ENCODE measurements at places on chromosomes 5 and 9. TPM values are rescaled to one million over a fixed set of nuclear protein-coding genes. Genes with fewer than 3 reads are reported as not detected.

Gene SELENOP
- 509 TPM for total RNA-seq

- no peak for DNase-seq
Measured at GRCh38 chr5:158538506-158539074, 561.1 kb downstream of the EBF1 start.

Gene NIPSNAP3A
- 26.6 TPM for total RNA-seq

DNA sequence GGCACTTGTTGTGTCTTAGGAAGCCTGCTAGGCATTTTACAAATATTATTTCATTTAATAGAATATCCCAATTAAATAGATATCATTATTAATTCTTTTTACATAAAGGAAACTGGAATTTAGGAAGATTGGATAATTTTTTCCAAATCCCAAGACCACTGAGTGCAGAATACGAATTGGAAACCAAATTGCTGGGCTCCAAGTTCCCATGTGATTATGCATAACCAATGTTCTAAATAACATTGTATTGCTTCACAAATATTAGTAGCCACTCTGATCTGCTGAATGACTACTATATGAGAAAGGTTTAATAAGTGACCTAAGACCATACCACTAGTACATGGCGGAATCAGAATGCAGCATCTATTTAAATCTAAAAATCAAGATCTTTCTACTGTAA, 57.7 kb downstream of the ALDH1A1 start:
- DNase-seq, result no peak

GRCh38 chr5:26802944-26803343, 235.4 kb downstream of the CDH9 start:
- DNase-seq, result no peak

- DNase-seq, result peak; percentile 92
Measured at GRCh38 chr5:169717288-169717687, 80.2 kb downstream of the DOCK2 start.

DNA sequence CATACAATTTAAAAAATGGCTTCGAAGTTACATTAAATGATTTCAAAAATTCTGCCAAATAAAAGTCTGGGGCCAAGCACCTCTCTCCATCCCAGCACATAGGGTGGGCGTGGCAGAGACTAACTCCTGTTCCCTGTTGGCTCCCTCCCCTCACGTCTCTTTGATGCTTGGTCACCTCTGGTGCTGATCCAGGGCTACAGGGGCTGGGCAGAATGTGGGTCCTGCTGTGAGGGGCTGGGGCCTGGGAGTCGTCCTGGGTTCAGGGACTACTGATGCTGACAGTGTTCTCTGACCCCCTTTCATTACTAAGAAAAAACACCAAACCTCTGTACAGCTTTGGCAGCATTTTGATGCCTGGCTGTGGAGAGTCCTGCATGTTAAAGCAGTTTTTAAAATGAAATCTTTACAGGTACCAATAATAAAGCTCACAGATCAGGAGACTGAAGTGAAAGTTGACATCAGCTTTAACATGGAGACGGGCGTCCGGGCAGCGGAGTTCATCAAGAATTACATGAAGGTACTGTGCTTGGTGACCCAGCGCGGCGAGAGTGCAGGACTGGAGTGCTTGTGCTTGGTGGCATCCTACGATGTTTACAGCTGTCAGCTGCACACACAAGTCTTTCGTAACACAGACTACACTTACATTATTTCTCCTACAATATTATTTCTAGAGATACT, 29.0 kb downstream of the TENT4A start:
- no peak for DNase-seq

DNA sequence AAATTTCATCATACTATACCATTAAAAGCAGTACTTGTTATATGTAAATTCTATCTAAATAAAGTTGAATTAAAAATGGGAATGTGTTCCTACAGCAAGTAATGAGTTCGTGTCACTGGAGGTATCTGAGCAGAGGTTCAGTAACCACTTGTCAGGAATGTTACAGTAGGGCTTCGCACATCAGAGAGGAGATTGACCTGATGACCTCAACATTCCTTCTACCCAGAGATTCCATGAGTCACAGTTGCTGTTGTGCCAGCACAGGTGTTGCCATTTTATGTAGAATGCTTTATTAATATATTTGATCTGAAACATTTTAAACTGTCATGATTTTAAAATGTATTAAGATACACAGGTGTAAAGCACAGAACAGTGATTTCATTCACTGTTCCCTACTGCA, 60.3 kb downstream of the STX17 start:
- no peak for DNase-seq

DNA sequence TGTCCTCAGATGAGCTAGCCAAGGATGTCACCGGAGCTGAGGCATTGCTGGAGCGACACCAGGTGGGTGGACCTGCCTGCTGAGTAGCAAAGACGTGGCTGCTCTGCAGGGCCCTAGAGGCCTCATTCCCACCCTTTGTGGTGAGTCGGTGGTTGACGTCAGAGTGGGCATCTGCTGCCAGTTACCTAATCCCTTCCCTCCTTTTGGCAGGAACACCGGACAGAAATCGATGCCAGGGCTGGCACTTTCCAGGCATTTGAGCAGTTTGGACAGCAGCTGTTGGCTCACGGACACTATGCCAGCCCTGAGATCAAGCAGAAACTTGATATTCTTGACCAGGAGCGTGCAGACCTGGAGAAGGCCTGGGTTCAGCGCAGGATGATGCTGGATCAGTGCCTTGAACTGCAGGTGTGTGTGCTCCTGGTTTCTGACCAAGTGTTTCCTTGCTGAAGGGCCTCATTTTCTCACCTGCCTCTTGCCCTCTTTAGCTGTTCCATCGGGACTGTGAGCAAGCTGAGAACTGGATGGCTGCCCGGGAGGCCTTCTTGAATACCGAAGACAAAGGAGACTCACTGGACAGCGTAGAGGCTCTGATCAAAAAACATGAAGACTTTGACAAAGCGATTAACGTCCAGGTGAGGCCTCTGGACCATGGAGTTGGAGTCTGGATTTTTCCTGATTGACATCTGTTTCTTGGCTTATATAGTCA, 48.9 kb downstream of the DYNC2I2 start:
- DNase-seq, result peak; percentile 70

Gene XRCC4
- 10.8 TPM for total RNA-seq

Gene PMPCA
- 31.4 TPM for total RNA-seq

GRCh38 chr5:148981353-148981752, 81.5 kb downstream of the SH3TC2 start:
- DNase-seq, result no peak

Gene GMCL2
- not detected for total RNA-seq

Gene PCDHGB7
- 15.4 TPM for total RNA-seq

GRCh38 chr5:91119981-91120850, 262.9 kb downstream of the ARRDC3 start:
- DNase-seq, result no peak

GRCh38 chr5:178413988-178414387, 176.2 kb downstream of the COL23A1 start:
- DNase-seq, result no peak

Gene PCDHA12
- total RNA-seq, result 5.0 TPM

DNA sequence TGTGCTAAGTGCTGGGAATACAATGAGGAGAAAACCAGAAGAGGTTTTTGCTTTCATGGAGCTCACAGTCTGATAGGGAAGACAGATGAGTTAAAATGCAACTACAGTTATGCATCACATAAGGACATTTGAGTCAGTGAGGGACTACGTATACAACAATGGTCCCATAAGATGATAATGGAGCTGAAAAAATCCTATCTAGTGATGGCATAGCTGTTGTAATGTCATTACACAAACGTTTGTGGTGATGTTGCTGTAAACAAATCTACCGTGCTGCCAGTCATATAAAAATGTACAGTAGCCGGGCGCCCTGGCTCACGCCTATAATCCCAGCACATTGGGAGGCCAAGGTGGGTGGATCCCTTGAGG, 110.1 kb upstream of the RAD23B start:
- no peak for DNase-seq

DNA sequence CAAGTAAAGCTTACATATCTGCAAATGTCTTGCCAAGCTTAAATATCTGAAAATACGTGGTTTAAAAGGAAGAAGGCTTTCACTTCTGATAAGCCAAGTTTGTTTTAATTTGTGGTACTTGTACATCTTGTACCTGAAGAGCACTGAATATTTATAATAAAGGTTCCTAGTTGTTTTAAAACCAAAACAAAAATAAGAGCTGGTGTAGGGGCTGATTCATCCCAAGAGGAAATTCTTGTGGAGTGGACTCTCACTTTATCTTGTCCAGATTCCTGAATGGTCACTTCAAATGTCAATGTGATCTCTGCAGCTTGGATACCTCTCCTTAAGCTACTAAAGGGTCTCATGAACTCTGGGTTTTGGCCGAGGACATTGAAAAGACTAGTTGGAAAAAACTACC, 29.5 kb downstream of the MAMDC2 start:
- no peak for DNase-seq

Gene MYORG
- total RNA-seq, result 11.5 TPM

DNA sequence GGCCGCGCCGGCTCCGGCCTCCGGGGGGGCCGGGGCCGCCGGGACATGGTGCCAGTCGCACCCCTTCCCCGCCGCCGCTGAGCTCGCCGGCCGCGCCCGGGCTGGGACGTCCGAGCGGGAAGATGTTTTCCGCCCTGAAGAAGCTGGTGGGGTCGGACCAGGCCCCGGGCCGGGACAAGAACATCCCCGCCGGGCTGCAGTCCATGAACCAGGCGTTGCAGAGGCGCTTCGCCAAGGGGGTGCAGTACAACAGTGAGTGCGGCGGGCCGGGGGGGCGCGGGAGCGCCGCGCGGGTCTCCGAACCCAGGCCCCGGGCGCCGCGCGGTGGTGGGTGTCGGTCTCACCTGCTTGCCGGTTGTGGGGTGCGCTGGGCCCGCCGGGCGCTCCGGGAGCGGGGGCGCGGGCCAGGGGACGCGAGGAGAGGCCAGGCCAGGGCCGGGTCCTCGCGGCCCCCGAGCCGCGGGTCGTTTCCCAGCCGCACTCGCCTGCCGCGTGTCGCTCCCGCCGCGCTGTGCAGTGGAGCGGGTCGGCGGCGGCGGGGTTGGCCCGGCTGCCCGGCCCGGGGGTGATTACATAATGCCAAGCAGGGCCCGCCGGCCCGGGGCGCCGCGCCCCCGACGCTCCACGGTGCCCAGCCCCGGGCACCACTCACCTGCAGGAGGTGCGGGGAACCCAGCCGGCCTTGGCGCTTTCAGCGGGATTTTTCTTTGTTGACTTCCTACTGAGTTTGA, 492 bp downstream of the RABL6 start:
- DNase-seq, result no peak

GRCh38 chr5:179192891-179193470, 132.8 kb downstream of the ZNF354C start:
- DNase-seq, result no peak

DNA sequence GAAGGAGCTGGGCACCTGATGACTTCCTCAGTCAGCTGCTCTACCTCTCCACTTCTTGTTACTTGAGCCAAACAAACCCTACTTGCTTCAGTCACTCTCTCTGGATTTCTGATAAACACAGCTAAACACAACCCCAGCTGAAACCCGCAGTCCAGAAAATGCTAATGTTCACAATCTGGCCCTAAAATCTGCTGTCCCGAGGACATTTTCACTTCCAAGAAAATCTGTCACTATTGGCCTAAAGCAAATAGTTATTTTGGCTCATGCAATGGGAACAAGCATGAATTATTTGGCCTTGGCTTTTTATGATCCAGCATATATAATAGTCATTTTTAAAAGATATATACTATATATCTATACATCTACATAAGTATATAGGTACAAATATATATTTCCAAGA, 19.1 kb downstream of the FAM81B start:
- DNase-seq, result no peak

- no peak for DNase-seq
Measured at GRCh38 chr9:116566677-116567488, 120.2 kb upstream of the TRIM32 start.

Measured in breast epithelium (tissue), 4 donors.